NCI-H2227 treated with DMSO at 0.1 percent for 48 hours (cell line): ENCODE measurements at places on chromosomes 16 and 17.

- DNase-seq, result no peak
Measured at GRCh38 chr17:55722016-55722736, 488 bp downstream of the TMEM100 start.

DNA sequence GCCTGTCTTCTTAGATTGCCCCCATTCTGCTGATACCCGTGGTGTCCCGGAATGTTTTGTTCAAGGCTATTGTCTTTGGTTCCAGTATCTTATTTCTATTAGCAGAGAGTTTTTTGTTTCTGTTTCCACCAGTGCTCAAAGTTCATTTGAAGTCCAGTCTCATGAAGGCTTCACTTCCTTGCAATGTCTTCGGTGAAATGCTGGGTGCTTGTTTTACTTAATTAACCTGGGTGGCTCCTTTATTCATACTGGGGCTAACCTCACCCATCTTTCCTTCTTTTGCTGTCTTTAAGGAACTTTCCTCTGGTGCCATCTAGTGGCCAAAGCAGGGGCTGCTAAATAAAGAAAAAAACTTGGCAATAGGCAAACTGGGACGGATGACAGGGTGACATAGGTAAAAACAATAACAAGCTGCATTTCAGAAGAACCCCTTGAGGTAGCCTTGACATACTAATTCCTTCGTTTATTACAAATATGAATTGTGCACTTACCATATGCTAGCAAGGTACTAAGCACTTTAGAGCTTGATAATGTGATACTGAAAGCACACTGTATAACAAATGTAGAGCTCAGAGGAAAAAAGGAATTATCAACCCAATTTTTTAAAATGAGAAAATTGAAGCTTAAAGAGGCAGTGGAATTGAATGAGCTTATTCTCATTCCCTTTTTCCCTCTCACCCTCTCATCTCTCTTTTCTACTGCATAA lies 2.8 kb upstream of the SMIM36 start:
- DNase-seq, result peak; percentile 78

DNA sequence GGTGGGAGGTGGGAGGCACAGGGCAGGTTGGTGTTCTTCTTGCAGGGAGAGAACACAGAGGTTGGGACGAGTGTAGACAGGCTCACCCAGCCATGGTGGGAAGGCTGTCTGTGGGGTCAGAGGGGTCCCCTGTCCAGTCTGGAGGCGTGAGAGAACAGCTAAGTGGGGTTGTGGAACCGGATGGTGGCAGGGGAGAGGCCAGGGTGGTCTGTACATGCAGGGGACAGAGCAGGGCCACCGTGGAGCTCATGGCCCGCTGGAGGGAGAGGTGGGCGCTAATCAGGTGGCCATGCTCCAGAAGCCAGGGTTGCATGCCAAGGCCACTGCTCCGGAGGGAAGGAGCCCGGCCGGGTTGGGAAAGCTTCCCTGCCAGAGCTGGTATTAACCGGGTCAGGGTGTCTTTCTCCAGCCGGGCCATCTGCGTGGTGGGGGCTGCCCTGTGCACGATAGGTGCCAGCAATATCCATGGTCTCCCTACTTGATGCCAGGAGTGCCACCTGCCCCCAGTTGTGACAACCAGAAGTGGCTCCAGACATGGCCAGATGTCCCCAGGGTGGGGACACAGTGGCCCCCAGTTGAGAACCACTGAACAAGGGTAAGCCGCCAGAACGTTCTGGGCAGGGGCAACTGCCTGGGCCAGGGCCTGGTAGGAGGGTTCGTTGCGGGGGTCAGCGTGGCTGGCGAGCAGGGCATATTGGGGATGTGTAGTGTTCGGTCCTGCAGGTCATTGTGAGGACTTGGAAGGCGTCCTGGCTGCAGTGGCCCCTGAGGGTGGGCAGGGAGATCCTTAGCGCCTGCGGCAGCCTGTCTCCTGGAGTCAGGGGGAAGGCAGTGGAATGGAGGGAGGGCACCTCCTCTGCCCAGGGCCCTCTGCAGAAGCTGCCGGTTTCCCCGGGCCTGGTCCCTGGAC lies 5.1 kb downstream of the SNN start:
- no peak for DNase-seq

DNA sequence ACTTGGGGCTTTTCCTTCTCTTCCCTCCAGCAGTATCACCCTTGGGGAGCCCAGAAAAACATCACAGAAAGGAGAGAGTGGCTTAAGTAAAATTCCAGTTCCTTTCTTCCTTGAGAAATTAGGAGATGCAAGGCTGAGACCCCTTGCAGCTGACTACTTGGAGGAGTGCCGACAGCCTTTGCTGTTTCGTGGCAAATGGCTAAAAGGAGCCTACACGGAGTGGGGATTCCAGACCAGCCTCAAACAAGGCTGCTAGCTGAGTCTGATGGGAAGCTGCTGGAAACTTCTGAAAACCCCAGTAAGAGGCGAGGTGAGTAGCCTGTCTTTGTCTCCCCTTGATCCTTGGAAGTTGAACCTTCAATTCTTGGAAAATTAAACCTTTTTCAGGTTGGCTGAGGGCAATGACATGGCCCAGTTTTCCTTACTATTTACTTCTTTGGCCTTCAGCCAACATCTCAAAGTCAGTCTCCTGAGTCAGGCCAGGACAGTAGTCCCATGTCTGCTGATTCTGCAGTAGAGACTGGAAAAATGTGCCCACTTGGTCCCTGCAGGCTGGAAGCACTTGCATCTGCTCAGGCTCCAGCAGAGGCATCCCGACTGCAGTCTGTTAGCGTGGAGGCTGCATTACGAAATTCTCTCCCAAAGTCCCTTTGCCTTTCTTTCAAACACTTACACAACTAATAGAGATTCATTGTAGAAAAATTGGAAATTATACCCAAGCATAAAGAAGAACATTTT lies 23.4 kb downstream of the SMIM36 start:
- no peak for DNase-seq

DNA sequence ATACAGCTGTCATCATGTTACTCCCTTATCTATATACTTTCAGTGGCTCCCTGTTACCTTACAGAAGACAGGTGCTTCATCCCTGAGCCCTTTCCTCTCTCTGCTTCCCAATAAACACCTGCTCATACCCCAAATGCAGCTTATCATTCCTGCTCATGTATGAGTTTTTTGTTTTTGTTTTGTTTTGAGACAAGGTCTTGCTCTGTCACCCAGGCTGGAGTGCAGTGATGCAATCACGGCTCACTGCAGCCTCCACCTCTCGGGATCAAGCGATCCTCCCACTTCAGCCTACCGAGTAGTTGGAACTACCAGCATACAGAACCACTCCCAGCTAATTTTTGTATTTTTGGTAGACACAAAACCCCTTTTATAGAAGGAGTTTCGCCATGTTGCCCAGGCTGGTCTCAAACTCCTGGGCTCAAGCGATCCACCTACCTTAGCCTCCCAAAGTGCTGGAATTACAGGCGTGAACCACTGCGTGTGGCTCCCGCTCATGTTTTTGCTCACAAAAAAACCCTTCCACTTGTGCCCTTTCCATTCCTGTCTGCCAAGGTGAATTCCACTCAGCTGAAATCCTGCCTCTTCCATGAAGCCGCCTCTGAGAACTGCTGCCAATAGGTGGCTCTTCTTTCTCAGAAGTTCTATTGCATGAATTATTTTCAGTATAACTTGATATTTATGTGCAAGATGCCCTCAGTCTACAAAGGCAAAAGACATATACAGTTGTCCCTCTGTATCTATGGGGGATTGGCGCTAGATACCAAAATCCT lies 7.9 kb upstream of the RNF157 start:
- DNase-seq, result no peak

DNA sequence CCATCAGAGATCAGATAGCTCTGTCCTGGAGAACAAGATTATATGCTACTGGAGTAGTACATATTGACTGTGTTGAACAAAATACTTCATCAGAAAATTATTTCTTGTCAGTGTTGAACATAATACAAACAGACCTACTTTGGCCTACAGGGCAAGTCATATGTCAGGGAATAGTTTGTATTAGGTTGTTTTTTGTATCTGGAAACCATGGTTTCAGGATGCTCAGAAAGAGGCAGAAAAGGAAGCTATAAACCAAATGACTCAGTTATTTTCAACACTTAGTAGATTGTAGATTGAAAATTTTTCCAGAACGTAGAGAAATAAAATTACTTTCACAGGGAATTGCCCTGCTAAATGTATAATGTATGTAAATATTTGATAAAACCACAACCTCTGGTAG lies 198.4 kb downstream of the CYB561 start:
- no peak for DNase-seq

DNA sequence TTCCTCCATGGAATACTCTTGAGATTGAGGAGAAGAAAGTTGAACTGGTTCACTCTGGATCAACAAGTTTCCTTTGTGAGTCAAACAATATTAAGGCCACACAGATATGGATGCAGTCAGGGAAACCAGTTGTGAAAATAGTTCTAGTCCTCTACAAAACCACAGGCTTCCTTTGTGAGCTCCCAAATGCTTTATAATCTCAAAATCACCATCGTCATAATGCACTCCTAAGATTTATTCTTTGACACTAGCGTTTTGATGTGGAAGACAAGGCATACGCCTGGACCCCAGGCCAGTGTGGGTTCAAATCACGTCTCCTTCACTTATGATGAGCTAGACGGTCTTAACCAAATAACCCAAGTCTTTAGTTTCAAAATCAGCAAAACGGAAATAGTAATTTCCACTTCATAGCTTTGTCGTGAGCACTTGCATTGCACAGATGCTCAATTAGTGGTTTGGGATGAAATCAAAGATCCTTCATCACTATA lies 142.6 kb downstream of the STX8 start:
- no peak for DNase-seq

- no peak for DNase-seq
Measured at GRCh38 chr17:36665417-36665816, 64.0 kb downstream of the MRM1 start.

DNA sequence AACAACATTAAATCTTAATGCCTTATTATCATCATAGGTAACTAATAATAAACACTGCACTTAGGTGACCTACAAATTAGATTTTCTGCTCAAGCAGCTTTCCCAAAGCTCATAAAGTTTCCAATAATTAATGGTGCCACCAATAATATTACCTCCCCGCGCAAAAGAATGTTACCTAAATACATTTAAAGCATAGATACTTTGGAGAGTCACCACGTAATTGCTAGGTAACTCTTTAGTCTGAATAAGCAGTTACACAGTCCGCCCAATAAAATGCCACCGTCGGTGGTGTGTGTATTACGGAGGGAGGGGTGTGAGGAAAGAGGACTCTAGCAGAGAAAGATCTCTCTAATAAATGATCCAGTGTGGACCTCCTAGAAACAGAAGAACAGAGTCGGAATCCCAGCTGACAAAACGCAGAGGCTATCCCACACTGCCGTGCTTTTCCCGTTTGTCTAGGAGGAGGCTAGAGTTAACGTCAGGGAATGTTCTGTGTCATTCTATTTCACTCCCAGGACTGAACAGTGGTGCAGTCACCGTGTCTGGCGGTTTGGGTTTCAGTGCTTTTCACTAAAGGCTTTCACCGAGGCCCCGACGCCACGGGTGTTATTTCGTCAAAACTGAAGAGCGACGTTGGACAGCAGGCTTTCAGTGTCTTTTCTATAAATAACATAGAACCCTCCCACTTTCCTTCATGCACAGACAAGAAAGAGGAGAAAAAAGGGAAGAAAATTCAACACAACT lies 630 bp downstream of the RNFT1 start:
- DNase-seq, result peak; percentile 70

DNA sequence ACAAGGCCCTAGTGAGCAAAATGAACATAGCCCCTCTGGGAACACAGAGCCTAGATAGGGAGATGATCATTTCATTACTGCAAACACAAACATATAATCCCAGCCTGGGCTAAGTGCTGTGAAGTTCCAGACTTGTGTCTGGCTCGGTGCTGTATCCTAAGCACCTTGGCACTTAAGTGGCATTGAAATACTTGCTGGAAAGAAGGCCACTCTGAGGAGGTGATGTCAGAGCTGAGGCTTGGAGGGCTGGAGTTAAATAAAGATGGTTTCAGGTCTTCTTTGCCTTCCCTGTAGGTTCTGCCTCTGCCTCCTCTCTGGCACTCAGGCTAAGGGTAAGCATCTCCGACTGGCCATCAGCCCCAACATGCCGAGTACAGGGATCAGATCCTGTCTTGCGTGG lies 2.4 kb upstream of the CACNA1G start:
- DNase-seq, result no peak

DNA sequence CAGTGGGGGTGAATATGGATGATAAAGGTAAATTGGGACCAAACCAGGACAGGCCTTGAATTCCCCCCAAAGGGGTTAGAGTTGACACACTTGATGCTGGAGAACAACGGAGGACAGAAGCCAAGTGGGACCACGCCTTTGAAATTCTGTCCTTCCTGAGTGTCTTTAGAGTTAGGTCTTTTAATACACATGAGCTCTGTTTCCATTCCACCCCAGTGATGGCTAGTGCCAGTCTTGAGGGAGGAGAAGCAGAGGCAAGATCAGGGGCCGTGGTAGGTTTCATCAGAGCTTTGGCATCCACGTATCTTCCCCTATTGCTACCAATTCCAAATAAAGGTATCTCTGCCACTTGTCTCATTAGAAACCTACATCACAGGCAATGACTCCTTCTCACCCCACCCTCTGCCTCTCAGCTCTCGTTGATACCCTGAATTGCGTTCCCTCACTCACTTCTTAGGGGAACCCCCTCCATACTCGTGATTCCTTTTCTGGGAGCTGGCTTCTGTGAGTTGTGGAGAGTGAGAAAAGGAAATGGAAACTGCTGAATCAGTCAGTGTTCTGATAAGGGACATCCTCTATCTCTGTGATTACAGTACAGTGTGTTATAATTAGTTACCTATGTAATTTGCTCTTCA lies 2.4 kb upstream of the CCL3L1 start:
- no peak for DNase-seq

DNA sequence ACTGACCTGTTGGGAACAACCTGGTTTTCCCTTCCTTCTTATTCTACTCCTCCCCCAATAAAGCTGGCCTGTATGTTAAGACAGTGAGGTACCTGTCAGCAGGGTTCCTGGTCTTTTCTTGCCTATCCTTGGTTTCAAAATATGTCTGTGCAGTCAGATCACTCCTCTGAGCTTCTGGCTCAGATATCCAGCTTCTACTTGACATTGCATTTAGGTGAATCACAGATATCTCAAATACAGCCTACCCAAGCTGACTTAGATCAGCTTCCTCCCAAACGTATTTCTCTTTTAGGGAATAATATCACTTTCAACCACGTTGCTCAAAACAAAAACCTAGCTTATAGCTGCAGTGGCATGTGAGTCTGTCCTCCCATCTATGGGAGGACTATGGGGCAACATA lies 48.7 kb downstream of the TEX14 start:
- DNase-seq, result no peak
